Adrenal gland (tissue), 19 donors: ENCODE measurements at places on chromosomes 3 and 15. TPM values are rescaled to one million over a fixed set of nuclear protein-coding genes. Genes with fewer than 3 reads are reported as not detected.

Gene RNF123
- total RNA-seq = 31.9 TPM

Gene ZKSCAN7
- total RNA-seq = 7.2 TPM

Gene CEMIP
- total RNA-seq = 0.42 TPM

Gene SYNM
- 23.6 TPM for total RNA-seq

Gene GOLGA8S
- 0.36 TPM for total RNA-seq

Gene CCDC13
- 1.3 TPM for total RNA-seq

Gene P2RY1
- 5.9 TPM for total RNA-seq

Gene GOLGA6L7
- total RNA-seq = not detected

Gene CCDC80
- 26.2 TPM for total RNA-seq

Gene EFHB
- 1.1 TPM for total RNA-seq

Gene MME
- 56.0 TPM for total RNA-seq

Gene CCDC191
- total RNA-seq = 0.60 TPM

- no peak for DNase-seq
These were observed 3.5 kb upstream of the ZFAND6 start for GRCh38 chr15:80055933-80056332.

- DNase-seq = no peak
These were observed 334.9 kb upstream of the TBC1D5 start for GRCh38 chr3:18077128-18077840.

DNA sequence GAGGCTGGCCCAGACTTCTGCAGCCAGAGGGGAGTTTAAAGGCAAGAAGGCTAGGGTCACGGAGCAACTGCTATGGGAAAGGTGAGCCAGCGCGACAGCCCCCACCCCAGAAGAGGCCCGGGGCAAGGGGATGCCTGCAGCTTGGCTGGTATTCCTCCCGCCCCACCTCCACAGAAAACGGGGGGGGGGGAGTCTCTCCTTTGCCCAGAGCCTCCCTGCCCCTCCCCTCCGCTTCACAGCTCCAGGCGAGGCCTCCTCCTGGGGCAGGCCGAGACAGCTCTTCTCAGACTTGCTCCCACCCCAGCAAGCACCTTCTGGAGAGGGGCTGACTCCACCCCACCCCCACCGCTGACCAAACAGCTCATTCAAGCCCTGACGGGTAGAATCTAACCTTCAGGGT is 13.4 kb downstream of the ANP32A start:
- no peak for DNase-seq

DNA sequence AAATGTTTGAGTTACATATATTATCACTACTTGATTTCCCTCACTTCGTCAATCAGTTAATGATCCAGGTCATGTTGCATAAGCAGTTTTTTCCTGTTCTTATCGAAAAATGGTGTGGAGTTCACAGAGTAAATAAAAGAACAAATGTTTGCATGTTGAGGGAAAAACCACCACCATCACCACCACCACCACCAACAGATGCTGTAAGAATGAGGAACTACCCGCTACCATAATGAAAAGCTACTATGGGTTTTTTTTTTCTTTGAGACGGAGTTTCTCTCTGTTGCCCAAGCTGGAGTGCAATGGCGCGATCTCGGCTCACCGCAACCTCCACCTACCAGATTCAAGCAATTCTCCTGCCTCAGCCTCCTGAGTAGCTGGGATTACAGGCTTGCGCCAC is 27.6 kb downstream of the RUBCN start:
- no peak for DNase-seq

GRCh38 chr3:55244247-55244646 is 242.9 kb downstream of the WNT5A start:
- DNase-seq = no peak

- no peak for DNase-seq
These were observed 198.9 kb downstream of the CPNE4 start for GRCh38 chr3:131835906-131836305.

GRCh38 chr3:153165261-153165681 is 3.2 kb downstream of the RAP2B start:
- DNase-seq = no peak

GRCh38 chr15:31503256-31503655 is 176.6 kb downstream of the KLF13 start:
- DNase-seq = no peak

GRCh38 chr3:191958980-191959671 is 498.2 kb downstream of the PYDC2 start:
- no peak for DNase-seq

- DNase-seq = no peak
These were observed 20.7 kb upstream of the SLC28A1 start for GRCh38 chr15:84863565-84864443.

- no peak for DNase-seq
These were observed 64.5 kb upstream of the MLF1 start for GRCh38 chr3:158506456-158506855.

GRCh38 chr3:106333911-106334618 is 465.3 kb upstream of the CBLB start:
- no peak for DNase-seq

DNA sequence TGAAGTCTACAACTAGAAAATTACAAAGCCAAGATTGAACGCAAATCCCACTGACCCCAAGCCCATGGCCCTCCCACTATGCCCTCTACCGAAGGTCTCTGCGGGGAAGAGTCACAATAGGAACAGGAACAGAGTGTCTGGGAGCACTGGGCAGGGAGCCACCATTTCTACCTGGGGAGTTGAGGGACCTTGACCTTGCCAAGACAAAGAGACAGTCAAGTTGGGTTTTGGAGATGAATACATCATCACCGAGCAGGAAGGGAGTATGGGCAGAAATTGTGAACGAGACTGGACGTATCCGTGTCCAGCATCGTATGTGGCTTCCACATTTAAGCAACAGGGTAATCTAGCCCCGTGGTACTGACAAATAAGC is 30.8 kb upstream of the BFSP2 start:
- no peak for DNase-seq

GRCh38 chr3:107925851-107926250 is 165.0 kb downstream of the CD47 start:
- no peak for DNase-seq

- no peak for DNase-seq
These were observed 30.4 kb upstream of the KCNMB2 start for GRCh38 chr3:178505832-178506231.

GRCh38 chr3:16236856-16237393 is 27.8 kb downstream of the DPH3 start:
- DNase-seq = no peak

DNA sequence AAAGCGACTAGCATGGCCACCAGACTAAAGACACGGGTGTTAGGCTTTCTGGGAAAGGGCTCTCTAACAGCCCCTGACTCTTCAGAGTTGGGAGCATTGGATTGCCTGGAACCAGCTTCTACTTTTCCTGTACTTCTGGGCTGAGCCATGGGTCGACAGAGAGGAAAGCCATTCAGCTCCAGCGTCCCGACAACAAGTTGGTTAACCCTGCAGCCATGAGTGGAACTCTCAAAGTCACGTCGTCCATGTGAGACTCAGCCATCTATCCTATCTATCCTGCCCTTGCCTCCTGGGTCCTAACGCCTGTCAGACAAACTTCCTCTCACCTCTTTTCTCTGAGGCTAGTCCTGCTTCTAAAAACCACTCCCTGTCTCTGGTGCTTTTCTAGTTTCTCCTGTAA is 32.6 kb upstream of the TBC1D5 start:
- no peak for DNase-seq

- DNase-seq = peak; percentile 93
These were observed at the start of gene CAMK2N2 for GRCh38 chr3:184261270-184261853. TSS of gene CAMK2N2 (minus strand) at chr3:184261553. CDS start at chr3:184261285, 268 bp downstream.

- no peak for DNase-seq
These were observed 5.1 kb downstream of the GPR176 start for GRCh38 chr15:39914977-39915376.
